ENCODE measurements at places on chromosomes 4 and X.

- DNase-seq = no peak
These were observed 30.2 kb downstream of the OFD1 start for GRCh38 chrX:13764765-13765164.

- no peak for DNase-seq
These were observed 35.5 kb downstream of the DLG3 start for GRCh38 chrX:70479922-70480659.

- no peak for DNase-seq
These were observed 4.0 kb upstream of the FATE1 start for GRCh38 chrX:151711787-151712186.

GRCh38 chr4:188728359-188728758 is 589.1 kb downstream of the TRIML1 start:
- no peak for DNase-seq

GRCh38 chrX:38768079-38768478 is 33.2 kb upstream of the MID1IP1 start:
- DNase-seq = no peak

GRCh38 chr4:58252656-58253055 is 1142.5 kb upstream of the IGFBP7 start:
- DNase-seq = no peak

DNA sequence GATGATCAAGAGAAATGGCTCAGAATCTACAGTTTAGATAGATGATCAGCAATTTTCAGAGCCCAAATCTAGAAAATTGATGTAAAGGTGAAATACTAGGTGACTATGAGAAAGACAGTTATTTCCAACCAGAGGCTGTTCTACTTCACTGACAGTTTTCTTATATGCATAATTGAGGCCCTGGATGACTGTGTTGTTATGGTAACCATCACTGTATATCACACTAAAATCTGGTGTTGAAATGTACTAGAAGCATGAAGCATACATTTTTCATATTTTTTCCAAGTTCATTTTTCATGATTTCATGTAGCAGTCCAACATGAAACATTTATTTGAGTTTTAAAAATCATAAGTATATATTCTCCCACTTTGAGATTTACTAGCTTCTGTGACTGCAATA is 87.4 kb downstream of the ATXN3L start:
- DNase-seq = no peak

DNA sequence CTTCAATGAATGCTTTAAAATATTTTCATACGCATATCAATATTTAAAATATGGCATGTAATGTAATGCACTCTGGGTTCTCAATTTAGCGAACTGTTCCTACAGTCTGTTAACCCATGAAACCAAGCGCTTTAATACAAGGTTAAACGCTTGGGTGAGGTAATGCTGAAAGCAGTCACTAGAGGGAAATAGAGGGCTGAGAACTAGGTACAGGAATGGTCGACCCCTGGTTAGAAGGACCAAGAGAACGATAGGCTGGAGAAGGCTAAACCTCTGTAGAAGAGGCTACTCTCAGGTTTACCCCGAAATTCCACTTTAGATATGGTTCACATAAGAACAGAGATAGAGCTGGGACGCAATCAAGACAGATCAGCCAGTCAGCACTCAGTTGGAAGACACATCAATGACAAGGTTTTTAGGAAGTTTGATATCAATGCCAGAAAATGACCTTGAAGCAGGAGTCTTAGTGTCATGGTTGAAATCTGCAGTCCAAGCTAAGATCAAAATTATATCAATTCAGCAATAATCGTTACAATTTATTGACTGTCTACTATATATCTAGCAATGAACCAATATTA is 26.9 kb downstream of the ARSJ start:
- no peak for DNase-seq

GRCh38 chr4:133143775-133144430 is 5.2 kb upstream of the PCDH10 start:
- DNase-seq = no peak

DNA sequence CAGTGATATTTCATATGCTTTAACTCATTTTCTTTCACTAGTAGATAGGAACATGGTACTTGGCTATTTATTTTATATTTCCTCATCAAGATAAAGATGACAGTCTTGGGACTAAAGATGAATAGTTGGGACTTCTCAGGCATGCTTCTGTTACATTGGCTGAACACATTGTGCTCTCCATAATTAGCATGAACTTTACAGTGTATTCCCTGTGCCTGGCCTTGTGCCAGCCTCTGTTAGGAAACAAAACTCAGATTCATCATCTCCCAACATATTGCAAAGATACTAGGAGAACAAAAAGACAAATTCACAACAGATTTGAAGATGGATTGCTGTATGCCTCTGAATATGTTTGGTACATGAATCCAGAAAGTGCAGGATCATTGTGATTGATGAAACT is 26.4 kb downstream of the GRIA2 start:
- DNase-seq = no peak

DNA sequence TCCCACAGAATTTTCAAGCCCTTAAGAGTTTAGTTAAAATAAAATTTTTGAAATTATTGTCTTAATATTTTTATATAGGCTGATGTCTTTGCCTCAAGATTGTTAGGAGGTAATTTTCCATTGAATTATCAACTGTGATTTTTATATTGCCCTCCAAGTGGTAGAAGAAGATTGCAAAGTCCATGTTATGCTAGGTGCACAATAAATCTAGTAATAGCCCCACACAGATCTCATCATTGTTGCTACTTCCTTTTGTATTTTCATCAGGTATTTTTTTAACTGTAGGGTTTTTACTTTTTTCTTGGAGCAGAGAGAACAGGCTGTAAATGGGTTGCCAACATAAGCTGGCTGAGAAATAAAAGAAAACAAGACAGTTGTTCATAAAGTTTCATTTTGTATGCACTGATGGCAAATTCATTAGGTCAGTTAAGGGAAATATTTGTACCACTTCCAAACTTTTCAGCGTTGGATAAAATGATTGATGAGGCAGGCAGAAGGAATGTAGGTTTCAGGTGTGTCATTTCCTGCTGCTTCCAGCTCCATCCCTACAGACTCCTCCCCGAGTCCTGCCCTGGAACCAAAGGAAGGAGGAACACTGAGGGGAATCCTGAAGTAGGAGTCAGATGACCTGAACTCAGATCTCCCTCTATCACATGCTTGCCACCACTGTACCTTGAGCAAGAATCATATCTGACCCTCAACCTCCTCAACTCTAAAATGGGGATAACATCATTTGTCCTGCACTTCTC is 105.5 kb downstream of the PRRG1 start:
- DNase-seq = no peak

DNA sequence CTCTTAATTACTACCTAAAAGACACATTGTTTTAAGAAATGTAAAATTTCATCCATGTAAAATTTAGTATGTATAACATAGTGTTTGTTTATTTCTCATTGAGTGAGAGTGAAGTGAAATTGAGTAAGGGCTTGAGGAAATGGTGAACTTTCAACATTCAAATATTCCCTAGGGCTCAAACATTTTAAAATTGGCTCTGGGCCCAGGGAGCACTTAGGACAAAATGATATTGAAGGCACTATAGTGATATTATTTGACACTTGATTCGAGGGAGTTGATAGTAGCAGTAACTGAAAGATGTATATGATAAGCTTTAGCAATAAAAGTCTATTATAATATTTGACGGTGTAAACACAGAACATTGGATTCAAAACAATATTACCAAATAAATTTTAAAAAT is 1244.0 kb upstream of the TENM3 start:
- DNase-seq = no peak

- DNase-seq = no peak
These were observed 25.7 kb downstream of the GUCY1A1 start for GRCh38 chr4:155692361-155692760.

DNA sequence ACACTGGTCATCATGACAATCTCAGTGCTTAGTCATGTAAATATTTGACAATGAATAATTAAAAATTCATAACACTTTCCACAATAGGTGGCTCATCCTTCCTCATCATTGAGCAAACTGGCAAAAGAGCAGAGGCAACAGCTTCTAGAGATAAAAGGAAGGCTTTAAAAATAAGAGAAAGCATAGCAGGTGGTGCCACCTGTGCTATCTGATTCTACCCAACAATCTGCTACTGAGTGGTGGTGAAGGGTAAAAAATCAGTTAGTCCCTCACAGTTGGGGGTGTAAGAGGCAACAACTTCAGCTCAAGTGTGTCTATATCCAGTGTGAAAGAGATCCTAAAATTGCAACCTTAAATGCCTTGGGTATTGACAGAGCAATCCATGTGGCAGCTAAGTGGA is 280.1 kb upstream of the PPARGC1A start:
- no peak for DNase-seq

GRCh38 chrX:43446752-43447151 is 209.3 kb upstream of the MAOA start:
- no peak for DNase-seq

DNA sequence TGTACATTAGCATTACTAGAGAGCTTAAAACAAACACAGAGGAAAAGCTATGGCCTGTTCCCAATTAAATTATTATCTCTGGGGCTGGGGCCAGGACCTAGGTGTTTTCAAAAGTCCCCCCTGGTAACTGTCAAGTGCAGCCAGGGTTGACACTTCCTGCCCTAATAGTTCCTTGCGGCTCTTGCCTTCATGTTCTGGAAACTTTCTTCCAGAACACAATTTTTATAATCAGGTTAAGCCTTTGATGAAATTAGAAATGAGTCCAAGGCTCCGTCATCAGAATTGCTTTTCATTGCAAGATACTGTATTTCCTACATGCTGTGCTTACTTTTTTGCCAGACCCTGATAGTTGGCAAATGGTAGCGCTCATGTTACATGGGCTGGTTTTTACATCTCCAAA is 229.6 kb downstream of the UNC5C start:
- DNase-seq = no peak

DNA sequence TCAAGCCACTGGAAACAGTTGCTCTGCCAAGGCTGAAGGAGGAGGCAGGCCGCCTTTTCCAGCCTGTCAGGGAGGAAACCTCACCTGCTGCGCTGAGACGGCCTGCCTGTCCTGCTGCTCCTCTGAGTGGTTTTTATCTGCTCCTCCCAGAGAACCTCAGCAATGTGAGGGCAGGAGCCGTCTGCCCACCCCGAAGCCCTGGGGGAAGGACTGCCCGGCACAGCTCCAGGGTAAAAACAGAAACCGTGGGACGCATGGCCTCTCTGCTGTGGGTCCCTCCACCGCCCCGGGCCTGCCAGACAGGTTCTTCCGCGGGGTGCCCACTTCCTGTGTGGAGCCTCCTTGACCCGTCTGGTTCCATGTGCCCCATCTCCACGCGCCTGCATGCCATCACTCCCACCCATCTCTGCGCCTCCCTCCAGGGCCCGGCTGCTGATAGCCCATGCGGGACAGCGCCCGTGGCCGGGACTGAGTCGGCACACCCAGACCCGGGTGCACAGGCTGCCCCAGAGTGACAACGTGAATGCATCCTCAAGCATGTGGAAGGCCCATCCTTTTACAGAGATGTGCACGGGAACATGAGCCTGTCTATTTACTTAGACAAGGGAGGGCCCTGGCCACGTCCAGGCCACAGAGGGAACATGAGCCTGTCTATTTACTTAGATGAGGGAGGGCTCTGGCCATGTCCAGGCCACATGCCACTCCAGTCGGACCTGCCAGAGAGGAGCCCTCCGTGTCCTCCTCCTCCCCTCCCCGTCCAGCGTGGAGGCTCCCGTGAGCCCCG is 4.0 kb upstream of the SLC49A3 start:
- no peak for DNase-seq

DNA sequence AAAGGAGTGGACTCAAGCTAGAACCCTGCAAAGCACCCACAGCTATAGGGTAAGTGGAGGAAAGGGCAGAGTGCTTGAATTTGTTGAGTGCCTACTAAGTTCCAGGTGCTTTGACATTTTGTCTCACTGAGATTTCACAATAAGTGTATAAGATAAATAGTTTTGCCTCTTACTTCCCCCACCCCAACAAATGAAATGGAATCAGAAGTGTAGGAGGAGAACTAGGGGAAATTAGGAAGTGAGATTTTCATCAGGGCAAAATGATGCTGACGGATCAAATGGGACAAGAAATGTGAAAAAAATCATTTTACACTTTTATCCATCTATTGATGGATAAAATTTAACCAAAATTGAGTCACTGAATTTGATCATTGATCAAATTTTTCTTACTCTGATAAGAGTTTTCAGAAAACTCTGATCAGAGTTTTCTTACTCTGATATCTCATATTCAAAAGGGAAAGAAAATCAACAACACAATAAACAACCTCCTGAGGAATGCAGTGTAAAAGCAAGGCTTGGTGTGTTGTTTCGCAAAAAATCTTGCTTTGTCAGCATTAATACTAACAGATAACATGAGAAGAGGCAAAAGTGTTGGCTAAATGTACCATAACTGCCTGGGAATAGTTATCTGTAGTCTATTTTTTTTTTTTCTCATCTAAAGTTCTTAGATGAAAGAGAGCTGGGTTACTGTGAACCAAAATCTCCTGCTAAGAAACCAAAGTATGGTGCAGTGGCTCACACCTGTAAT is 24.9 kb downstream of the PLAC8 start:
- no peak for DNase-seq

DNA sequence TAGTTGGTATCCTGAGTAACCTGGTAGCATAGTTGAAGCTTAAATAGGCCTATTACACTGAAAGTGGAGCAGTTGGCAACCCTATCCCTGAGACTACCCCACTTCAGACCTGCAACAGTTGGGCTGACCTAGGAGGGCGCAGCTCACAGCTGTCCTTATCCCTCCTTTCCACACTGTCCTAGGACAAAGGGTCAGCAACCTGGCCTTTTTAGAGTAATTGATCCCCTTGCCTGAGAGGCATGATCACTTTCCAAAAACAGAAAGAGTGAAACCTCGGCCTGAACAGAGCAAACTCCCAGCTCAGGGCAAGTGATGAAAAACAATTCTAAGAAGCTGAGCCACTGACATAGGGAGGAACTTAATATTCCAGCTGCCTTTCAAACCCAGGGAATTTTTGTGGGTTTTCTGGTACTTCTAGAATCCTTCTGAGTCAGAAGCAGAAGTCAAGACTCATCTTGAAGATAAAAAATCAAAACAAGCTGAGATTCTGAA is 94.9 kb upstream of the MYOZ2 start:
- DNase-seq = no peak

DNA sequence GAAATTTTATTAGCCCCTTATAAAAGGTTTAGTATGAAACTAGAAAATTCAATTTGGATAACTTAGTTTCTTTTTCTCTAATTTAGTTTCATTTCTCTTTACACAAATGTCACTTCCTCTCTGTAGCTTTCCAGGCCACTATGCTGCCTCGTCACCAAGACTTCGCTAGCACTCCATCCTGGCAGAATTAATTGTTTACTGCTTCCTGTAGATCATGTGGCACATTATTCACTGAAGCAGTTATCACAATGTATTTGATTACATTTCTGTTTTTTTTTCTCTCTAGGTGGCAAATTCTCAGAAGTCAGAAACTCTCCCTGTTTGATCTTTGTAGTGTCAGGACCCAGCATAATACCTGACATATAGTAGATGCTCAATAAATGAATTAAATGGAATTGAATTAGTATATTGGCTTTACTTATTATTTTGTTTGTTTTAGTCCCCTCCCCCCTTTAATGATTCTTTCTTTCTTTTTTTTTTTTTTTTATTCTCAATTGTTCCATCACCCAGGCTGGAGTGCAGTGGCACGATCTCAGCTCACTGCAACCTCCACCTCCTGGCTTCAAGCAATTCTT is 9.3 kb upstream of the SAT1 start:
- peak; percentile 33 for DNase-seq

All from activated naive CD4-positive, alpha-beta T cell treated with anti-CD3 and anti-CD28 coated beads, Interleukin-2, amount 50 U/mL, for 16 hours (primary cell).